ENCODE measurements at places on chromosomes 7 and 10. TPM values are rescaled to one million over a fixed set of nuclear protein-coding genes. Genes with fewer than 3 reads are reported as not detected.

LRMDA gene
- polyA plus RNA-seq: 18.0 TPM

- DNase-seq: no peak
These were observed 31.6 kb downstream of the IKZF1 start for GRCh38 chr7:50335795-50336754.

TFR2 gene
- 0.93 TPM for polyA plus RNA-seq

- DNase-seq: no peak
These were observed 49.5 kb upstream of the FAM180A start for GRCh38 chr7:135798095-135798494.

DNA sequence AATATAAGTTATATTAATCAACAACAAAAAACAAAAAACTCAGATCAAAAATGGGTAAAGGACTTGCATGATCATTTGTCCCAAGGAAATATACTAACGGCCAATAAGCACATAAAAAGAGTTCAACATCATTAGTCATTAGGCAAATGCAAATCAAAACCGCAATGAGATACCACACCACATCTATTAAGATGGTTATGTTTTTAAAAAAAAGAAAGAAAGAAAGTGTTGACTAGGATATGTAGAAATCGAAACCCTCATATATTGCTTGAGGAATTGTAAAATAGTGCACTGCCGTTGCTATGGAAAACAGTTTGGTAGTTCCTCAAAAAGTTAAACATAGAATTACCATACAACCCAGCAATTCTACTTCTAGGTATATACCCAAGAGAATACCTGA lies 39.4 kb upstream of the CTNNA3 start:
- DNase-seq: no peak

ZNF655 gene
- 114 TPM for polyA plus RNA-seq

DNA sequence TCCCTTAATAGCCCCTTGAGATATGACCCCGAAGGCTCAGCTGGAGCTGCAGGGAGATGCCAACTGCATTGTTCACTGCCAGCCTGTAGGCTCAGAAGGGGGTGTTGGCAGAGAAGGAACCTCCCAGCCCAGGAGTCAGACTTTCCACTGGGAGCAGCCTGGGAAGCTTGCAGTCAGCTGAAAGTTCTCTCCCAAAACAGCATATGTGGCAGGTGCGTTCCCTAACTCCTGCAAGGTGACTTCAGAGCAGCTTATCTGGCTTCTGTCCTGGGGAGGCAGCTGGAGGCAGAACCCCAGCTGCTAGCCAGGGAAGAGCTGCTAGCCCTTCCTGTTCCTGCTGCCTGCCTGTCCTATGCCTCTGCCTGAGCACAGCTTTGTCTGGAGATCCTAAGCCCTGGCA lies 8.1 kb downstream of the SFTPA2 start:
- no peak for DNase-seq

GRCh38 chr7:140506788-140507464 lies 27.6 kb upstream of the MKRN1 start:
- no peak for DNase-seq

DNA sequence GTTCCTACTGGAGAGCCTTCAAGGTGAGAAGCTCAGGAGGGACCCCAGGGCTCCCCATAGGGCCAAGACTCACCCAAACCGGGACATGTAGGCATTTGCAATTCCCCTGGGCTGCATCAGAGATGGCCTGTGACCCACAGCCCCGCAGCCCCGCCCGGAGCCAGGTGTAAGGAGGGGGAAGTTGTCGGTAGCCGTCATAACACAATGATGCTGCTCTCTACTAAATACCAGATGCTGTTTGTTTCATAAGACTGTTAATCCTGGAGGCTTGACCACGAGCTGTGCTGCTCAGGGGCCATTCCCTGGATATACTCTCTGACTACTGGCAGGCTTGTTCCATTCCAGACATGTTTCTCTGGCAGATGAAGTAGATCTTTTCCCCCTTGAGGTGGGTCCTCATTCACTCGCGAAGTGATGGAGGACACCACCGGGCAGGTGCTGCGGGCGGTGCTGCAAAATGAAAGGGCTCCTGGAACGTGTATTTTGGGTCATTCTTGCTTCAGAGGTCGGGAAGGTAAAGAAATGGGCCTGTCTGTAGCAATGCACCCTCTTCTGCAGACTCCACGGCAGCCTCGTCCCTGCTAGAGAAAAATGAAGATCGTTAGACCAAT lies 61.1 kb downstream of the MKI67 start:
- no peak for DNase-seq
